ENCODE measurements at places on chromosomes 5 and 9.

DNA sequence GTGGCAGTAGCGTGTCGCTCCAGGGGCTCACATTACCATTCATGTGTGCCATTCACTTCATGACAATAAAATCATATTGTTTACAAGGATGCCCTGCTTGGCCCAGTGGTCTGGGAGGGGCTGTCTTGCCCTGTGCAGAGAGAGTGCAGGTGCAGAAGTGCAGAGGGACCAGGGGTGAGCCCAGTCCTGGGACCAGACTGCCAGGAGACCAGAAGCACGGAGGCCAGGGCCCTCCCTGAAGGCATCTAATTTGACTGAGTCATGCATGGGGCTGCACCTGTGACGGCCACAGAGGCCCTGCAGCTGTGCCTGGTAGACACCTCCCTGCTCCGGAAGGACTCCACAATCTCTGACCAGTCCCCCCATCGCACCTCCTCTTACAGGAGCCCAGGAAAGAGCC is 164.4 kb upstream of the FOXD4L5 start:
- no peak for DNase-seq

DNA sequence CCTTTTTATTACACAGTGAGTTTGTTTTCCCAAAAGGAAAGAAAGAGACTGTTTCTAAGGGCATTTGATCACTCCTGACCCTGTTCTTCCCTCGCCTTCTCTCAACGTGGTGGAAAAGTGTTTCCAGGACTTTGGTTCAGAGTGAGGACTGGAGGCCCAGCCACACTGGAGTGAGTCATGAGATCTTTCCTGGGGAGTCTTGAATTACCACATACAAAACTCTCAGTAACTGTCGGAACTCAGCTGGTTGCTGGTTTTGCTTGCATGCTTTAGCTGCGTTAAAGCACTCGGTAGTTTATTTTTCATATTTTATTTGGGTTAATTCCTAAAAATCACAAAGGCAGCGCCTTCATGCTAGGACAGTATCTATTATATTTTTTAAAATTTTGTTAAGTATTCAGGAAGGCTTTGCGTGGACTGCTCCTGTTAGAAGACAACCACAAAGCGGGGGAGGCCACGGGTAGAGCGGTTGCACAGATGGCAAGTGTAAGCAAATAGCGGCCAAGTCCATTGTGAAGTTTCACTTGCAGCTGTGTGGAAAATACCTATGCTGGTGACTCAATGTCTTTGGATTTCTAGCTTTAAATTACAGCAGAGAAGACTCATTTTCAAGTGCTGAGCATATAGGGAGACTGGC is 77.7 kb downstream of the ARSB start:
- DNase-seq, result peak; percentile 67

- no peak for DNase-seq
These were observed 41.5 kb downstream of the PLPP7 start for GRCh38 chr9:131330814-131331600.

DNA sequence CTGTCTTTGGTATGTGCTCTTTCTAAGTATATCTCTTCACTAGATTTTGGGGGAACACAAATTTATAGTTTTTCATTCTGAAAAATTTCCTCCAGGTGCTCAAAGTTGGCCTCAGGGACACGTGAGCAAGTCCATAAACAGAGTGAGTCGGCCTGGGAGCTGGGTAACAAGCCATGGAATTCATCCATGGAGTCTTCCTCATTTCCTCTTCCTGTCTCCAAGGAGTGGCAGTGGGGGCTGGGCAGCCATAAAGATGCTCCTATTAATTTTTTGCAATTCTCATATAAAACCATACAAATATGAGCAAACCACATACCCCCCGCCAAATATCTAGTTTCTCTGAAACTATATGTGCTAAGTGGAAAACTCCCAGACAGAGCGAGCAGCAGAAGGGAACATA is 136.6 kb upstream of the OTULINL start:
- DNase-seq, result peak; percentile 30

DNA sequence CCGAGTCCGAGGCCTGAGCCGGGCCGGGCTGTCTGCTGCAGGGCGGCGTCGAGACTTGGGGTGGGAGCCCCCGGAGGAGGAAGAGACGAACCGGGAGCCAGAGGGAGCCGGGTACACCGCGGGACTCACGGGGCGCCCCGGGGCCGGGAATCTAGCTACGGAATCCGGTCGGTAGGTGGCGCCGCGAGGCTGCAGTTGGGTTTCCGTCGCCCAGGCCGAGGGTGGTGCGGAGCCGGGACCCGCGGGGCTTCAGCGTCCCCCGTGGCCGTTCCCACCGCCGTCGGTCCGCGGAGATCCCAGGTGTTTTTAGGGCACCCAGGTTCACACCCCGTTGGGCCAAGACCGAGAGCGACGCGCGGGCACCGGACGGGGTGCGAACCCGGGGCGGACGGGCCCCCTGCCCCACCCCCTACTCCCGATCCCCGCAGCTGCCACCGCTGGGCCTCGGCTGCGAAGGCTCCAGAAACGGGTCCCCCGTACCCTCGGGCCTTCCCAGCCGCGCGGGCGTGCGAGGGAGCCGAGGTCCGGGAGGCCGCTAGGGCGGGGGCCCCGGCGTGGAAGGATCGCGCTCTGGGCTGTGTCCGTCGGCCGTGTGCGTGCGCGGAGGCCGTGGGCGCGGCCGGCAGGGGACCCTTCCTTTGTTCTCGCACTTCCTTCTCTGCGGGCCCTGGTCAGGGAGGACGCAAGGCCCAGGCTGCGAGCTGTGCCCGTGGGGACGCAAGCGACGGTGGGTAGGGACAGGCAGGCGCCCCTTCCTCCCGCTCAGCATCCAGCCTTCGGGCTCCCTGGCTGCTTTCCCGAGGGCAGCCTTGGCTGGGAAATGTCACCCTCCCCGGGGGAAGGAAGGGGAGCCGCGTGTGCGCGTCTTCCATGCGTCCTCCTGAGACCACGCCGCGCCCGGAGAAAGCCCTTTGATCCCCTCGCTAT is 146.6 kb downstream of the GAPVD1 start:
- DNase-seq, result peak; percentile 85

DNA sequence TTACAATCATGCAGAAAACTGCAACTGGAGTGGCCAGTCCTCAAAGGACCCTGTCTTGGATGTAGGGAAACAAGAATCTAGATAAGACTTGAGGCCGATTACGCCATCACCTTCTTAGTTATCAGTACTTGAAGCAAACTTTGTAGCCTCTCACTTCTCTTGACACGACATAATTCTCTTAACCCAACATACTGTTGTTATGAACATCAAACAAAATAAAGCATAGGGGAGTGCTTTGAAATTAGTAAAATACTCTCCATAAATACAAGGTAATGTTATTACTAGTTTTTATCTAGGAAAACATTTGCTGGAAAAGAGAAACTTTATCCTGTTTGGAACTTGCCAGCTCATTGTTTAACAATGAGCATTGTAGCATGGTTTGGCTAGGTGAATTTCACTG is 574.9 kb upstream of the DMAC1 start:
- DNase-seq, result no peak

- DNase-seq, result peak; percentile 21
These were observed 100.3 kb downstream of the NSG2 start for GRCh38 chr5:174145821-174146220.

DNA sequence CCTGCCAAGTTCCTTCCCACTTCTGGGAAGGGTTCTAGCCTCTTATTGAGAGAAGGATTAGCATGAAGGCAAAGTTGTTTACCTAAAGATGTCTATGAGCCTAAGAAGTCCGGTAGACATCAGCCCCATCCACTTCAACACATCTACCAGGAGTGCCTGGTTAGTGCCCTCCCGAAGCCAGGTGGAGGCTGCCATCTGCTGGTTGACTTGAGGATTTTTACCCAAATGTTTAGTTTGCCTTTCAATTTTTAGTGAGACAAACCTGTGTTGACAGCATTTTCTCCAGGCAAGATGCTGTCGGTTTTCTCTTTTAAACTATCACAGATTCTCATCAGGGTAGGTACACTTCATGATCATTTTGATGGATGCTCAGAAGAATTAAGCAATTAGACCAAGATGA is 83.6 kb upstream of the TNFSF8 start:
- DNase-seq, result peak; percentile 71

Data from urothelium cell line (cell line).